ENCODE measurements at places on chromosomes 1 and 21. TPM values are rescaled to one million over a fixed set of nuclear protein-coding genes. Genes with fewer than 3 reads are reported as not detected.

The VWA5B1 gene
- not detected for total RNA-seq

The PTGFRN gene
- total RNA-seq, result 25.7 TPM

The CDC42 gene
- 420 TPM for total RNA-seq

The BRINP2 gene
- not detected for total RNA-seq

GRCh38 chr1:221337106-221337505 is 404.8 kb downstream of the DUSP10 start:
- no peak overlapping the region for H3K27ac ChIP-seq
- H3K27me3 ChIP-seq, result no peaks in the 10 kb centered on the region
- H3K4me3 ChIP-seq, result no peak overlapping the region
- peaks cover 21% of the 10 kb centered on the region for H3K4me1 ChIP-seq
- H3K36me3 ChIP-seq, result no peaks in the 10 kb centered on the region

GRCh38 chr1:115295904-115296696 is 41.9 kb downstream of the NGF start:
- peaks cover 26% of the 10 kb centered on the region for H3K36me3 ChIP-seq
- H3K4me3 ChIP-seq, result no peak overlapping the region
- H3K27me3 ChIP-seq, result no peaks in the 10 kb centered on the region
- DNase-seq, result peak; percentile 29

- peaks cover 15% of the 10 kb centered on the region for H3K27me3 ChIP-seq
- peaks cover 14% of the 10 kb centered on the region for H3K4me1 ChIP-seq
- DNase-seq, result no peak
- H3K36me3 ChIP-seq, result no peaks in the 10 kb centered on the region
- no peak overlapping the region for H3K4me3 ChIP-seq
- H3K27ac ChIP-seq, result no peak overlapping the region
These were observed 74.6 kb downstream of the SCCPDH start for GRCh38 chr1:246798606-246799496.

DNA sequence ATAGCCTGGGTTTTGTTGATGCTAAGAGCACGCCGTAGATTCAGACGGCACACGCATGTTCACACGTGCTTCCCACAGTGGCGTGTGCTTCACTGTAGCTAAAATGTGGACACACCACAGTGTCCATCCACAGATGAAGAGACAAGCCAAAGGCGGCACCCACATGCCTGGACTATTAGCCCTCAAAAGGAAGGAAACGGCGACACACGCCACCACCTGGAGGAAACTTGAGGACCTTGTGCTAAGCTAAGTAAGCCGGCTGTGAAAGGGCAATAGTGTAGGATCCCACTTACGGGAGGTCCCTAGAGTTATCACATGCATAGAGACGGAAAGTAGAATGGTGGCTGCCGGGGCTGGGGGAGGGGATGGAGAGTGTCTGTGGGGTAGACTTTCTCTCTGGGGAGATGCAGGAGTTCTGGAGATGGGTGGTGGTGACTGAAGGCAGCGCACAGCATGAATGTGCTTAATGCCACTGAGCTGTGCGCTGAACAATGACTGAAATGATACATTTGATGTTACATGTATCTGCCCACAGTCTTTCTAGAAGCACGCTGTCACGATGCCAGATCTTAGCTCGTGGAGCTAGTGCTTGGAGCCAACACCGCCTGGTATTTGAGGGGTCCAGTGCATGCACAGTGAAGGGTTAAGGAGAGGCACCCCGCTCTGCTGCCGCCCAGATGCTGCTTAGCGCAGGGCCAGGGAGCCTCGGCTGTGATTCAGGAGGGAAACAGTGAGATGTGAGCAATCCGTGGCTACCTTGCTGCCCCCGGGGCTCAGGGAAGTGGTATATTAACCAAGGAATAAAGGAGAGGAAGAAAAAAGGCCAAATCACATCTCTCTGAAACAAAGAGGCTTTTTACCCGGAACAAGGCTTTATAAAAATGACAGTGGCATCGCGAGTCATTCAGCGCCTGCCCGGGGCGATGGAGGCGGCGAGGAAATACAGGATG is 103.7 kb downstream of the PRDM16 start:
- H3K27me3 ChIP-seq, result peaks cover 5% of the 10 kb centered on the region
- no peak overlapping the region for H3K27ac ChIP-seq
- no peaks in the 10 kb centered on the region for H3K36me3 ChIP-seq
- H3K4me3 ChIP-seq, result no peak overlapping the region
- H3K4me1 ChIP-seq, result no peaks in the 10 kb centered on the region

DNA sequence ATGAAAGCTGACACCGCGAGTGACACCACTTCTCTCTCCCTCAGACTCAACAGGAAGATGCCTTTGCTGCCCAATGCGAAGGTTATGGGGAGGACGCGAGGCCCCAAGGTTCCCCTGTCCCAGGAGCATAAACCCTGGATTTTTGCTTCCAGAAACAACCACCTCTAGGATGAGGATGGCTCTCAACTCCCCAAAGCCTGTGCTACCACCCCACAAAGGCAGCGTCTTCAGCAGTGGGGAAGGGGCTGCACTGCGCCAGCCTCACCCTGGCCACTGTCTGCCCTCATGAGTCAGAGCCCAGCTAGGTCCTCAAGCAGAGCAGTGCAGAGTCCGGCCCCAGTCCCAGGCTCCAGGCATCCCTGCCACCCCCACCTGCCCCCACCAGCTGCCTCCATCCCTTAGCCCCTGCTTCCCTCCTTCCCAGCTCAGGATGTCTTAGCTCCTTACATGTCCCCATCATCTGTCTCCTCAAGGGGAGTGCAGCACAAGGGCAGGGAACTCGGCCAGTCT is 6.9 kb upstream of the SRARP start:
- H3K27me3 ChIP-seq, result no peaks in the 10 kb centered on the region
- no peaks in the 10 kb centered on the region for H3K36me3 ChIP-seq
- DNase-seq, result no peak
- H3K4me3 ChIP-seq, result no peak overlapping the region

- H3K4me1 ChIP-seq, result peaks cover 16% of the 10 kb centered on the region
- H3K27me3 ChIP-seq, result no peaks in the 10 kb centered on the region
- H3K36me3 ChIP-seq, result no peaks in the 10 kb centered on the region
These were observed 217.1 kb downstream of the RERE start for GRCh38 chr1:8600336-8600735.

- no peaks in the 10 kb centered on the region for H3K4me1 ChIP-seq
- no peak for DNase-seq
- no peaks in the 10 kb centered on the region for H3K36me3 ChIP-seq
- no peaks in the 10 kb centered on the region for H3K27me3 ChIP-seq
These were observed 415.6 kb downstream of the NPHP4 start for GRCh38 chr1:5576673-5577065.

DNA sequence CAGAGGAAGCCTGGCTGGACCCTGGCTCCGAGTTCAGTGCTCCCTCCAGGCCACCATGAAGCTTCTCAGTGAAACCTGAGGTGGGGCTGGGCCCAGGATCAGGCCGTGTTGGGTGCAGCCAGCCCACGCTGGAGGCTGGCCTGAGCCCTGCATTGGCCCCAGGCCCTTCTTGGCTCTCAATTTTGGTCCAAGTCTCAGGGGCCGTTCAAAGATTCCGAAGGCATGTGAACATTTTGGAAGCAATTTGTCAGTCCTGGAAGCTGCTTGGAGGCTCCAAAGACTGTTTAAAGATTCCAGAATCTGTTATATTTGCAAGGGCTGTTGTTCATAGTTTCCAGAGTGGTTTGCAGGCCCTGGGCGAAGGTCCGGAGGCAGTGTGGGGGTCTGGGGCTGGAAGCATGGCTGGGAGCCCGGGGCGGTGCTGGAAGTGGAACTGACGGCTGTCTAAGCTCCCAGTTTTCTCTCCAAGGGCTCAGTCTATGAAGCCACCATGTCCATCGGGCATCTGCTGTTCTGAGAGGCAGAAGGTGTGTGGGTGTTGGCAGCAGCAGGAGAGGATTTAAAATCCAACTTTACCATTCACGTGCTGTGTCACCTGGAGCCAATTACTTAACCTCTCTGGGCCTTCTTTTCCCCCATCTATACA is 104.9 kb downstream of the EPHB2 start:
- no peak for DNase-seq
- H3K4me1 ChIP-seq, result no peaks in the 10 kb centered on the region
- H3K27ac ChIP-seq, result no peak overlapping the region

DNA sequence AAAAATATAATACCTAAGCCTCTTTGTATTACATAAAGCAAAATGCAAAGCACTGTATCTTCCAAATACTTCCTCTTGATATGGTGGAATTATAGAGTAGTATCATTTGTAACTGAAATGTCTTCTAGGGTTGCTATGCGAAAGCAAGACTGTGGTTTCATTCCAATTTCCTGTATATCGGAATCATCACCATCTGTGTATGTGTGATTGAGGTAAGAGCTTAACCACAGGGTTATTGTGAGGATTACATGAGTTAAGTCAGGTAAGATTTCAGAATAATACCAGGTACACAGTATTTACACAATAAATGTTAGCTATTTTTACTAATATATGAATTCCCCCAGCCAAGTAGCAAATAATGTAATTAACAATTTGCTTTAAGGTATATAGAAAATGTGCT is 24.7 kb downstream of the CD53 start:
- no peak overlapping the region for H3K27ac ChIP-seq
- H3K27me3 ChIP-seq, result 0 out of 2 replicates have a peak, but pooled peaks cover 7% of the 10 kb centered on the region
- no peak overlapping the region for H3K4me3 ChIP-seq
- H3K4me1 ChIP-seq, result no peaks in the 10 kb centered on the region

DNA sequence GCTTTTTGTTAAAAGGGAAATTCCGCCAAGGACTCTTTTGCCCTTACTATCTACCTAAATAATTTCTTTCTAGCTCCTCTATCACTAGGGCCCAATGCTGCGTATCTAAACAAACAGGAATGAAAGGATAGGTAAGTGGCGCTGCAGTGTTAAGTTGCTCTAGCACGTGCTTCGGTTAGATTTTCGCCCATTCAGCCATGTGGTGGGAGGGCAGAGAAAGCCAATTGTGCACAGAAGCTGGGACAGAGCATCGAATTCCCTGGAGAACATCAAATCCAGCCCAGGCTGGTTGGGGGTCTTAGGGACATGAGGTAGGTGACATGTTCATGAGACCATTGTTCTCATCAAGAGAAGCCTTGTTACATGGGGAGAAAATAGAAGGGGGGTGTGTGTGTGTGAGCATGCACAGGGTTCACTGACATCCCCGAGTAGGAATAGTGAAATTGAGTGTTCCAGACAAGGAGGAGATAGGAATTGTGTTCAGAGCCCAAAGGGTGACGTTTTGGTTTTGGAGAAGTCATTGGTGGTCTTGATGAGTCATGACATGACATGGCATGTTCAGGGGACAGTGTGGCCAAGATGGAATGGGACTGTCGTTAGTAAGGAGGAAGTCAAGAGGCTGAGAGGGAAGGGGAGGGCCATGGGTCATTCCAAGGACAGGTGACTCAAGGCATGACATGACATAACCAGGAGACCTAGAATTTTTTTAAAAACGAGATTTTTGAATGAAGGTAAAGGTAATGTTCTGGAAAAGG is 107.1 kb downstream of the TLR5 start:
- no peaks in the 10 kb centered on the region for H3K36me3 ChIP-seq
- H3K27ac ChIP-seq, result no peak overlapping the region
- DNase-seq, result no peak
- no peak overlapping the region for H3K4me3 ChIP-seq
- H3K4me1 ChIP-seq, result 0 out of 2 replicates have a peak, but pooled peaks cover 3% of the 10 kb centered on the region

- H3K27ac ChIP-seq, result peak overlapping the region; percentile 21
- peak; percentile 75 for DNase-seq
- no peaks in the 10 kb centered on the region for H3K27me3 ChIP-seq
- H3K36me3 ChIP-seq, result no peaks in the 10 kb centered on the region
- H3K4me3 ChIP-seq, result peak overlapping the region; percentile 62
- H3K4me1 ChIP-seq, result peaks cover 18% of the 10 kb centered on the region
These were observed 13.4 kb upstream of the PIAS3 start for GRCh38 chr1:145871994-145872924.

DNA sequence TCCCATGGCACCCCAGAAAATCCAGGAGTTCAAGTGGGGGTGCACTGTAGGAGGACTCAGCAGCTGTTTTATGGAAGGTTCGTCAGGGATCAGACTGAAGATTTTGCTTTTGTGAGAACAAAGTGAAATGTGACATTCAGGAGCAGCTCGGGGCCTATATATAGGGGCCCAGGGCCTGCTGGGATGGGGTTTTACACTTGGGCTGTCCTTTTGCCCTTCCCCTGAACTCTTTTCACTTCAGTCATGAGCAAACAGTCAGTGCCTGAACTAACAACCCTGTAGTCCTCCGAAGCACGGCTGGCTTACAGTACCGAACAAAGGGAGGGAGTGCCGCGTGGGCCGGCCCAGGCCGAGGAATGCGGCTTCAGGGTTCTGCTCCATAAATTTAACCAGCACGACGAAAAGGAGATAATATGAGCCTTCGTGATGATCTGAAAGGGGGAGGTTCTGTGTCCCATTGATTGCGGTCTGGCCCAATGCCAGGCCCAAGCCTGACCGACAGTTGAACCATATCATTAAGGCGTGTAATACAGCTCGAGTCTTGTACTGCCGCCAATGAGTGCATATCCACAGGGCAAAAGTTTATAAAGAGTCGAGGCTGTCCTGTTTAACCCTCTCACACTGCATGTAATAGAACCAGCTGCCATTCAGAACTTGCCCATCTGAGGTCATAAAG is 139.9 kb downstream of the DHRS3 start:
- no peaks in the 10 kb centered on the region for H3K36me3 ChIP-seq
- DNase-seq, result peak; percentile 93
- peak overlapping the region; percentile 66 for H3K27ac ChIP-seq
- H3K4me3 ChIP-seq, result no peak overlapping the region
- H3K4me1 ChIP-seq, result peaks cover 47% of the 10 kb centered on the region
- no peaks in the 10 kb centered on the region for H3K27me3 ChIP-seq

DNA sequence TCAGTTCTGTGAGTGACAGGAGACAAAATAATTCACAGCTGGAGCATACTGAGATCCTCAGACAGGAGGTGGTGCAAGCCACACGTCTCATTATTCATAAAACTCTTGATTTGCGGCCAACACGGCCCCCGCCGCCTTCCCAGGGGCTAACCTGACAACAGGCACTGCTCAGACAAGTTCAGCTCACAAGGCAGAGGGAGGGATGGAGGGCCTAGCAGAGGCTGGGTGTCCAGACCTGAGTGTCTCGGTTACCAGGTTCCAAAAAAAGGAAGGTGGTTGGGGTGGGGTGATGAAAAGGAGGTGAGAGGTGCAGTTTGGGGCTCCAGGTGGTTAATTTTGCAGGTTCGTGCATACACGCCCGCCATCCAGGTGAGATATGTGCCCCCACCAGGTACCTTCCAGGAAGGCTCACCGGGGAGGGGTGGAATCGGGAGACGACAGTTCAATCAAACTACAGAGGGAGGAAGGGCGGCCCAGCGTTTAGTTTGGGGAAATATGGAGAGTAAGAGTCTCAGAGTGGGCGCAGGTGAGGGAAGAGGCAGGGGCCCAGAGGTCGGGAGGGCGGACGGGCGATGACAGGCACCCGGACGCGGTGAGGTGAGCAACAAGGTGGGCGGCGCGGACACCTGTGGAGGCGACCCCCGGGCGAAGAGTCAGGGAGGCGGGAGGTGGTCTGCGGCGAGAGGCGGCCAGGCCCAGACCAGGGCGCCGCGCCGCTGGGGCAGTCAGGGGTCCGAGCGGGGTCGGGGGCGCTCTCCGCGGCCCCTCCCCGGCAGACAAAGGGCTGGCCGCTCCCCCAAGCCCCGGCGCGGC is 629 bp downstream of the CTNNBIP1 start:
- peaks cover 13% of the 10 kb centered on the region for H3K4me1 ChIP-seq
- no peaks in the 10 kb centered on the region for H3K27me3 ChIP-seq
- DNase-seq, result peak; percentile 31
- H3K4me3 ChIP-seq, result peak overlapping the region; percentile 90
- H3K27ac ChIP-seq, result no peak overlapping the region

Data from GM23248 (cell line).